ENCODE measurements at places on chromosomes 4 and X.

- DNase-seq = no peak
These were observed 8.9 kb upstream of the ZCCHC13 start for GRCh38 chrX:74295101-74295500.

GRCh38 chrX:7090641-7091040, 56.9 kb upstream of the STS start:
- DNase-seq = no peak

DNA sequence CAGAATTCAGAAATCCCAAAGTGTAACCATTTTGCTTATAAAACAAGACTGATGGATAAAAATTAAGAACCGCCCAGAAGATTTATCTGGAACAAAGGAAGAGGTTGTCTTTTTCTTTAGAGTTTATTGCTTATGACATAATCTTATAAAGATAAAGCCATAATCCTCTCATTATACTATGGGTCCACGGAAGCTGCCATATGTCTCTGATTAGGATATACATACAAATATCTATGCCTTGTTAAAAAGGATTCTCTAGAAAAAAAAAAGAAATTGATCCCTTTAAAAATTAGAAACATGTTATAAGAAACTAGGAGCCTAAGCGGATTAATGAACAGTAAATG, 70.5 kb downstream of the RELL1 start:
- no peak for DNase-seq

- DNase-seq = no peak
These were observed 981.3 kb downstream of the C4orf33 start for GRCh38 chr4:130077275-130077674.

- DNase-seq = no peak
These were observed 18.6 kb downstream of the ARHGAP6 start for GRCh38 chrX:11647138-11647537.

DNA sequence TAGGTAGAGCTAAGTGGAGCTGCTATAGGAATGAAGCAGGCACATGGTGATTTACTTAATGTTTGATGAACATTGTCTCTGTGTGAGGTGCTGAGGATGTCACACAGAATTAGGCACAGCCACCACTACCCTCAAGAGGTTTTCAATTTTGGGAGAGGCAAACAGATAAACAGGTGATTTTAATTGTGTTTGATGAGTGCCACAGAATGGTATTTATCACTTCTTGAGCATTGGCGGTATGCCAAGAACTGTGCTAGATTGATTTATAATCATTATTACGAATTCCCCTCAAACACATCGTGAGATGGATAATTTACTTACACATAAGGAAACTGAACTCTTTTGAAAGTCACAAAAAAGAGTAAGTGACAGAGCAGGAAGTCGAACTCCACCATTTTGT, 74.8 kb downstream of the FREM3 start:
- no peak for DNase-seq
